ENCODE measurements at places on chromosomes 12 and 14.

DNA sequence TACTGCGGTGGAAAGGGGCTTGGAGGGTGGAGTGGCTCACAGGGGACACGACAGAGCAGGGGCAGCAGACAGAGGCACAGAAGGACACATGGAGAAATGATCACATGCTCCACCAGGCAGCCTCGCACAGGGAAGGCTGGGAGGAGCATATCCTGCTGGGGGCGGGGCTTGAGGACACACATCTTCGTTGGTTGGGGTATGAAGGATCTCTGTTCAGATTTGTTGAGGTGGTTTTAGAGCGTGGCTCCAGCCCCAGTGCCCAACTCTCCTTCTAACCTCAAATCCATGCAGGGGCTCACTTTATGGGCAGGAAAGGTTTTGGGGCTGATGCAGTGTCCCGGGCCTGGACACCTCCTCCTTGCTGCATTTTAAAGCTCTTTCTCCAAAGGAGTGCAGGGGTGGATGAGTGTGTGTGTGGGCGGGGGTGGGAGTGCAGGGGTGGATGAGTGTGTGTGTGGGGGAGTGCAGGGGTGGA is 733 bp upstream of the P3H3 start:
- peak; percentile 45 for DNase-seq

GRCh38 chr12:26629864-26630263 is 203.1 kb downstream of the ITPR2 start:
- no peak for DNase-seq

DNA sequence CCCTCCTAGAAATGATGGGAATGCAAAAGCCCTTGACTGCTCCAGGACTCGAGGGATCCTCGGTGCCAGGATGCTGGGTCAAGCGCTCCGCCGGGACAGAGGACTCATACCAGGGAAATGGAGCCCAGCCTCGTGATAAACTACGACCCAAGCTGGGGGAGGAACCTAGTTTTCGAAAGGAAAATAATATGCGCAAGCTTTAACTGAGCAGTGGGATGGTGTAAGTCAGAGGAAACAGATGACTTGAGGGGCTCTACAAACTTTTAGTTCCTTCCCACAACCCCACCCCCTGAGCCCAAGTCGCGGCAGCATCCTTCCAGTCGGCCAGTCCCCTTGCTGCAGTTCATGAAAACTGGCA is 654 bp upstream of the SUPT16H start:
- DNase-seq = no peak

- no peak for DNase-seq
Observed at GRCh38 chr12:130642856-130643255, 73.2 kb downstream of the RIMBP2 start.

GRCh38 chr14:23601424-23601823 is 22.8 kb upstream of the JPH4 start:
- DNase-seq = no peak

DNA sequence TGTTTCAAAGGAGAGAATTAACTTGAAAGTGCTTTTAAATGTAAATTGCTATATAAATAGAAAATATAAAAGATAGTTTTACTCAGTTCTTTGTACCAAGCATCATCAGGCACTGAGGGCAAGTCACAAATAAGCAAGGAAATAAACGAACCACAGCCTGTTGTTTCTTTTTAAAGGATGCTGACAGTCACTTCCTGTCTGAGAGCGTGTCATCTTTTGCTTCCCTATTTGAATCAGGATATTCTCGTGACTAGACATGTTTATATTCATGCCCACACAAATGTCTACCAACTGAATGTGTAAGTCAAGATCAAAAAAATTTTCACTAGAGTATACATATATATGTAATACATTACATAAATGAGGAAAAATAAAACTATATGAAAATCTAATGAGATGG is 31.4 kb upstream of the SLC2A13 start:
- no peak for DNase-seq

DNA sequence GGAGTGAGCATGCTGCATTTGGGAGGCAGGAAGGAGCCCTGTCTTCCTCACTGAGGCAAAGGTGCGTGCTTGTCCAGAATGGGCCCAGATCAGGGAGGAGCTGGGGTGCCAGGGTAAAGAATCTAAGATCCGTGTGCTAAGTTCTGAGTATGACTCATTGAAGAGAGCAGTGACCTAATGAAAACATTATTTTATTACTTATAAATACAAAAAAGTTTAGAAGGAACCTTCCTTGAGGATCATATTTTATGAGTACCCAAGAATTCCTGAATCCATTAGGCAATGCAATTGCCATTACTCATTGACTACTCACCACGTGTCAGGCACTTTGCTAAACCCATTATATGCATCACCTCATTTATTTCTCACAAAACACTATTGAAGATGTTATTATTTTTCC is 264.7 kb downstream of the EGLN3 start:
- DNase-seq = no peak

GRCh38 chr12:120397824-120398540 is 29.0 kb upstream of the MSI1 start:
- DNase-seq = no peak

DNA sequence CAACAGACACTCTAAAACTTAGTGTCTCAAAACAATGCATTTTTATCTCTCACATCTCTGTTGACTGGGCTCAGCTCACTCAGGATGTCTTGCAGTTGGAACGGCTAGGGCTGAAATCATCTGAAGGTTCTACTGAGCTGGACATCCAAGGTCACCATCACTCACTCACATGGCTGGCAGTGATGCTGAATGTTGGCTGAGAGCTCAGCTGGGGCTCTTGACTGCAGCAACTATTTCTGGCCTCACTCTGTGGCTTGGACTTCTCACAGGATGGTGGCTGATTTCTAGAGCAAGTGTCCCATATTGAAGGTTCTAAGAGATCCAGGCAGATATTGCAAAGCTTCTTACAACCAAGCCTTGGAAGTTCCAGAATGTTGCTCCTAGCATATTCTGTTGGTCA is 166.5 kb downstream of the ZFP36L1 start:
- DNase-seq = no peak

GRCh38 chr14:33927944-33928343 is 22.9 kb downstream of the EGLN3 start:
- DNase-seq = no peak

- no peak for DNase-seq
Observed at GRCh38 chr12:88300931-88301330, 158.8 kb downstream of the TMTC3 start.

DNA sequence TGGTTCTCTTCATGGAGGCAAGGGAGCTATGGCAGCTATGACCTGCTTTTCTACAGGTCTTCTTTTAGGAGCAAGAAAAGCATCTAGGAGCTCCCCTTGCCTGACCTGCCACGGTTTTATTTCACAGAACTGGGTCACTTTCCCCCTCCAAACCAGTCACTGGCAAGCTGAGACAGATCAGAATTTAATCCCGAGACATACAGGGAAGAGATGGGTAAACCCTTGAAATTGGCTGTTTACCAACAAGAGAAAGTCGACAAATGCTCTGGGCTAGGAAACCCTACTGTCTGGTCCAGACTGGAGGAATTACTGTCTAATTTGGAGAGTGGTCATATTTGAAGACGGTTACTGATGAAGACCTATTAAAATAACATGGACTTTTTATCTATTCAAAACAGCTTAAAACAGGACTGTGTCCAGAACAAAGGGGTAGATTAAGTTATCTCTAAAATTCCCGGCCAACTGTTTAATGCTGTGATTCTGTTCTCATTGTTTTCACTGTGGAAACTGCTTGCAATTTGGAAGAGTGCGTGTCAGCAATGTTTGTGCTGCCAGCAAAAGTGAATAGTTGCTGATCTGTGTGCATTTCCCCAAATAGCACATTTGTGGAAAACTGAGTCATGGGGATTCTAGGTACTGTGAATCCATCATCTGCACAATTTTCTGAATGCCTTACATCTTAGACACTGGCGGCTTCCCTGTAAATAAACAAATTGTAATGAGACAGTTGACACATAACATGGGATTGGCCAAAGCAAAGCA is 73.4 kb upstream of the EEA1 start:
- no peak for DNase-seq

DNA sequence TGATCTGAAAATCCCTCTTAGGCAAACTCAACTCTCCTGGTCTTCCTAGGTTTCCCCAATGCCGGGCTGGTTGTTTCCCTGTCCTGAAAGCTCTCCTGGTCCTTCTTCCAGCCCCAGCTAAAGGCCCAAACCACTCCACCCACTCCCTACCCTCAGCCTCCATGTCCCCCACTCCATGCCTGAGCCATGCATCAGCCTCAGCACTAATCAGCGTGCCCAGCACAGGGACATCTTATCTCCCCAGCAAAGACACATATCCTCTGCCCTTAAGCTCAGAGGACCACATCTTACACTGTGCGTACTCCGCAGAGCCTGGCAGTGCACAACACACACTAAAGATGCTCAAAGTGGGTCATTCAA is 25.9 kb downstream of the ACTN1 start:
- no peak for DNase-seq

DNA sequence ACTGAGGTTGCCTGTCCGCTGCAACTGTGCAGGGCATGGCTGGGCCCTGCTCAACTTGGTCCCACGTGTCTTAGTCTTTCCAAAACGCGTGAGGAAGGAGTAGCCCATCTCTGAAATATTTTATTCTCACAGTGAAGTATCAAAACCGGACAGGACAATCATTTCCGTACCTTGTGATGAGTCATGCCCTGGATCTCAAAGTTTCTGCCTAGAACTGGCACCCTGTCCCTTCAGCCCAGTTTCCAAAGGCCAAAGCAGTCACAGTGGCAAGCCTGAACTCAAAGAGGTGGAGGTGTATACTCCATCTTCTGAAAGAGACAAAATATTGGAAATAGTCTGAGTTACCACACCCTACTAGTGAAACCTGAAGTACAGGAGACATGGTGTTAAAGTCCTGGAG is 28.5 kb upstream of the SRGAP1 start:
- no peak for DNase-seq

- no peak for DNase-seq
Observed at GRCh38 chr14:72974661-72975060, 48.4 kb downstream of the DCAF4 start.

GRCh38 chr14:93109572-93110481 is 5.9 kb downstream of the ITPK1 start:
- DNase-seq = no peak

DNA sequence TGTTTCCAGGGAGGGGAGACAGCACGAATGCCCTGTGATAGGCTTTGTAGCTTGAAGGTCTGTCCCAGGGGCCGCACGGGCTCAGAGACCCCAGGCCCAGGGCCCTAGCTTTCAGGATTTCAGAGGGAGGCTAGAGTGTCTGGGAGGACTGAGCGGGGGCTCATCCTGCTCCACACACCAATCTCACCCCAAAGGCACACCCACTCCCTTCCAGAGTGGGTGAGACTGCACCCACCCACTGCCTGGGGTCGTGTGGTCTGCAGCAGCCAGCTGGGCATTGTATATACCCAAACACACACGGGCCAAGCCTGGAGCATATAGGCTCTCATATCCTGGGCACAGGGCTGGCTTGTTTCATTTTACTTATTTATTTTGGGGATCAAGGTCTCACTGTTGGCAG is 5.8 kb upstream of the SLC25A47 start:
- DNase-seq = no peak

DNA sequence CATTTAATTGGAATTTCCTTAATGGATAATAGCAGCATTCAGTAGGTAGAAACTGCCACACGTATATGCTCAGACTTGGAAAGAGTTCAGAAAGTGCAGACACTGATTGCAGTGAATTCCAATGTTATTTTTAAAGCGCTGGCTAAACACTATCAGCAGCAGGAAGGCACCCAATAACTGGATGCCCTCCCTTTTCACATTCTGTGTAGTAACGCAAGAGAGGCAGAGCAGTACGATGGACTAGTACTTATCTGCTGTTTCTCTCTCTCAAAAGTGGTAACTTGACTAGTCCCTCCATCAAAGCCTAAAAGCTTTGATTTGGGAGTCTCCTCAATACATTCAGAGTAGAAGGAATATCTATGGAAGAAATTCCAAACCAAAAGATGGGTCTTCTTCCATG is 791.0 kb downstream of the TMTC2 start:
- no peak for DNase-seq

DNA sequence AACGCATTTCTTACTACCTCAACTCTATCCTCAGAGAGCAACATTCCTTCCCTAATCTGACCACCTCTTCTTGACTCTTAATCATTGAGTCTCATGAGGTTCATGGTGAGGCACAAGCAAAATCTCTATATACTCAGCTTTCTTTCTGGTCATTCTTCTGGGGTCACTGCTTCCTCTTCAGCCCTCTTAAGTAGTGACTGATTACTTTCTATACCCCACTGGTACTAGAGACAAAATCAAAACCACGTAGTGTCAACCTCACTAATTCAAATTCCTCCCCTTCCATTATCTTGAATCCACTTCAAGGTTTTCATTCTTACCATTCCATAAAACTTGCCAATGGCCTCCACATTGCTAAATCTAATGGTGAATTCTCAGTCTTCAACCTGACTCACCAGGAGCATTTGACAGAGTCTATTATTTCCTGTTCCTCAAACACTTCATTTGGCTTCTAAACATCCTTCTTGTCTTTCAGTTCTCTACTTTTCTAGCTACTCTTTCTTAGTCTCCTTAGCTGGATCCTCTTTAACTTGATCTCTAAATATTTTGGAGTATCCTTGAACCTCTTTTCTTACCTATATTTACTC is 6.8 kb downstream of the WDHD1 start:
- no peak for DNase-seq

- no peak for DNase-seq
Observed at GRCh38 chr12:95440401-95440800, 33.6 kb upstream of the METAP2 start.

DNA sequence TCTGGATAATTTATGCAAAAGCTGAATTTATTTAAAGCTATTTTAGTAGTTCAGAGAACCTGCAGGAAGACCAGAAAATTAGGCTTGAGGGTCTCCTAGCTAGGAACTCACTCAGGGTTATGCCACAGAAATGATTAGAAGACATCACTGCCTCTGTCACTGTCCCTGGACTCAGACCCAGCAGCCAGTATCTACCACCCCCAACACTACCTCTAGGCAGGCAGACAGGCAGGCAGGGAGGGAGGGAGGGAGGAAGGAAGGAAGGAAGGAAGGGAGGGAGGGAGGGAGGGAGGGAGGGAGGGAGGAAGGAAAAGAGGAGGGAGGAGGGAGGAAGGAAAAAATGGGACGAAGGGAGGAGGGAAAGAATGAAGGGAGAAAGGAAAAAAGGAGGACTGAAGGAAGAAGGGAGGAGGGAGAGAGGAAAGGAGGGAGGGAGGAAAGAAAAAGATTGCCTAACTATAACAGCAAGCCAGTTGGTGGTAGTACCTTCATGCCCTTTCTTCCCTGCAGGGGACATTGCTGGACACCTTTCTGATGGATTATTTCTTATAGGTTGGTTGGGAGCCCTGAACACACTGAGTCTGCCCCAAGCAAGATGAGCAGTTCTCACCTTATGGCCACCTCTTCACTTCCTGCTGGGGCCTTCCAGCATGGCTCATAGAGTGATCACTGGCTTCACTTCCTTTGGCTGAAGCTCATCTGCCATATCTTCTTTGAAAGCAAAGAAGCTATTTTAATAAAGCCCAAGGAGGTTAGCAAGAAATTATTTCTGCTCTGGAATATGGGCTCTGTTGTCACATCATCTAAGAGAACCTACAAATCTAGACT is 49.7 kb downstream of the KICS2 start:
- no peak for DNase-seq

DNA sequence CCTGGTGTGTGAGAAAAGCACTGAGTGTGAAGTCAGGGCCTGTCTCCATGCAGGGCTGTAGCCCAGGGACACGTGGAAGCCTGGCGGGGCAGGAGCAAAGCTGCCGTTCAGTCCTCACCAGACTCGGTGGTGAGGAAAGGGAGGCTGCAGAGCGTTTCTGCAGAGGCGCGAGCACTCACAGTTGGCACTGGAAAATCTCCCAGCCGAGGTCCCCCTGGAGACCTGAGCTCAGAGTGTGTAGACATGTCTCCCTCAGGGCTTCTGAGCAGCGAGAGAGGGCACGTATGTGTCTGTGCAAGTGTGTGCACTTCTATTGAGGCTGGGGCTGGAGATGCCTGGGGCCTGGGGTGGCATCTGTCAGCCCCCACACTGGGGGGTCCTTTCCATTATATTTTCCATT is 11.0 kb upstream of the HHIPL1 start:
- no peak for DNase-seq
